ENCODE measurements at places on chromosomes 11 and 22. TPM values are rescaled to one million over a fixed set of nuclear protein-coding genes. Genes with fewer than 3 reads are reported as not detected.

The MIOX gene
- total RNA-seq = not detected

GRCh38 chr11:79192836-79193235, 248.0 kb downstream of the TENM4 start:
- no peaks in the 10 kb centered on the region for H3K36me3 ChIP-seq
- DNase-seq = no peak
- H3K27me3 ChIP-seq = no peaks in the 10 kb centered on the region

- H3K4me3 ChIP-seq = no peak overlapping the region
- H3K36me3 ChIP-seq = no peaks in the 10 kb centered on the region
- H3K27ac ChIP-seq = no peak overlapping the region
- no peaks in the 10 kb centered on the region for H3K27me3 ChIP-seq
Measured at GRCh38 chr22:18952022-18952421, 15.9 kb upstream of the PRODH start.

The TMEM25 gene
- 30.6 TPM for total RNA-seq

DNA sequence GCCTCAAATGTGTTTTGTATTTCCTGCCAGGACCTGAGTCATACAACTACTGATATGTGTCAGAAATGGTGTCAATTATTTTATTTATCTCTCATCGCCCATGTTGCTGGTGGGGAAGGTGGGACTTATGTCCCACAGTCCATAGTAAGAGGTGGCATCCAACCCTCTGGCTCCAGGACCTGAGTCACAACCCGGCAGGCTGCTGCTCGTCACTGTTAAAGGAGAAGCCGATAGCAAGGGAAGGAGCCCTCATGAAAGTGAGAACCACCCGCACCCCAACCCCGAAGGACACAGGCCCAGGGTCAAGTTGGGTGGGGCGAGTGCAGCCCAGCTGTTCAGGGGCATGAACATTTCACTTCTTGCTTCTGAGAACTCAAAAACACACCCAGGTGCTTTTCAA, 33.1 kb upstream of the TP53I11 start:
- no peak for DNase-seq
- H3K4me1 ChIP-seq = peaks cover 11% of the 10 kb centered on the region
- no peaks in the 10 kb centered on the region for H3K27me3 ChIP-seq
- H3K27ac ChIP-seq = no peak overlapping the region

DNA sequence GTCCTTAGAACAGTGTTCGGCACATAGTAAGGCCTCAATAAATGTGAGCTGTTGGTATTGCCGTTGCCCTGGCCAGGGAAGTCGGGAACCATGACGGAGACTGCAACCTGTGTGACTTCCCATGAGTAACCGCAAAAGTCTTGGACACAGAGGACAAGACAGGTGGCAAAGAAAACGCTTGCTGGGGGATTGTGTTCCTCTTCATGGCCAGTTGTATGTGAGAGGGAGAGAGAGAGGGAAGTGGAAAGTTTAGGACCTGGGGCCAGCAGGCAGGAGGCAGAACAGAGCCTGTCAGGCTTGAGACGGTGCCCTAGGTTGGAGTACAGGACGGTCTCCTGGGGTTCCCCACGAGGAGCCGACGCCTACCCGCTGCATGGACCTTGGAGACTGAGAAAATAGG, 90.2 kb downstream of the CEP164 start:
- no peaks in the 10 kb centered on the region for H3K36me3 ChIP-seq
- peaks cover 5% of the 10 kb centered on the region for H3K4me1 ChIP-seq
- H3K4me3 ChIP-seq = no peak overlapping the region
- no peaks in the 10 kb centered on the region for H3K27me3 ChIP-seq
- no peak overlapping the region for H3K27ac ChIP-seq
- no peak for DNase-seq

DNA sequence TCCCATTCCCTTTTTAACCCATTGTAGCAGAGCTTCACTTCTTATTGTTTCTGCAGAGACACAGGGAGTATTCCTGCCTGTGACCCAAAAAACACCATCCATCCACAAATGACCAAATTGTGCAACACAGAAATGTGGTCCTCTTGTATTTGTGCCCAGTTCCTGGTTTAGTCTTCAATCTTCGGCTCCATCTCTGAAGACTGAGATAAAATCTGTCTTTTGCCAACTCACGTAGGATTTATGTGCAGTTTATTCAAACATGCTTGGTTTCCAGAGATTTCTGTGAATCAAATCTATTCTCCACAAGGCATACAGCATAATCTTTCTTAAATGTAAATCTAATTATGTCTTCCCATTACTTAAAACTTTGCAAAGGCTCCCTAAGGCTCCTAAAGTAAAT, 307.0 kb downstream of the AASDHPPT start:
- no peak overlapping the region for H3K27ac ChIP-seq
- no peaks in the 10 kb centered on the region for H3K36me3 ChIP-seq
- H3K27me3 ChIP-seq = no peaks in the 10 kb centered on the region
- no peak overlapping the region for H3K4me3 ChIP-seq

DNA sequence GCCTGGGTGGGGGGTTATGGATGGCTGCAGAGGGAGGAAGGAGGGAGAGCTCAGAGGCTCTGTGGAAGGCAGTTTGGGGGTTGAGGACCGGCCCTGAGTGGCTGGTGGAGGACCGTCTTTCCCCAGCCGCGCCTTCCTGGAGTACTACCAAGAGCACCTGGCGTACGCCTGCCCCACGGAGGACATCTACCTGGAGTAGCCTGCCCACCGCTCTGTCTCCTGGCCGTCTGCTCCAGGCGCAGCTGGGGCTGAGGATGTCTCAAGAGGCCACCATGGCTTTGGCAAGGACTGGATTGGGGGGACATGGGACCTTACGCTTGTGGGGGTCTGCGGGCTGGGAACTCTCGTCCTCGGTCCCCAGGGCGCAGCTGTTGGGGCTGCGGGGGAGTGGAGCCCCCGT, 10.0 kb downstream of the MAPK8IP2 start:
- H3K27ac ChIP-seq = no peak overlapping the region
- no peaks in the 10 kb centered on the region for H3K27me3 ChIP-seq
- no peak overlapping the region for H3K4me3 ChIP-seq
- H3K4me1 ChIP-seq = no peaks in the 10 kb centered on the region
- no peak for DNase-seq

- no peaks in the 10 kb centered on the region for H3K36me3 ChIP-seq
- H3K4me3 ChIP-seq = no peak overlapping the region
- H3K27ac ChIP-seq = no peak overlapping the region
- H3K4me1 ChIP-seq = peaks cover 38% of the 10 kb centered on the region
Measured at GRCh38 chr22:37498289-37498909, 12.2 kb upstream of the MFNG start.

DNA sequence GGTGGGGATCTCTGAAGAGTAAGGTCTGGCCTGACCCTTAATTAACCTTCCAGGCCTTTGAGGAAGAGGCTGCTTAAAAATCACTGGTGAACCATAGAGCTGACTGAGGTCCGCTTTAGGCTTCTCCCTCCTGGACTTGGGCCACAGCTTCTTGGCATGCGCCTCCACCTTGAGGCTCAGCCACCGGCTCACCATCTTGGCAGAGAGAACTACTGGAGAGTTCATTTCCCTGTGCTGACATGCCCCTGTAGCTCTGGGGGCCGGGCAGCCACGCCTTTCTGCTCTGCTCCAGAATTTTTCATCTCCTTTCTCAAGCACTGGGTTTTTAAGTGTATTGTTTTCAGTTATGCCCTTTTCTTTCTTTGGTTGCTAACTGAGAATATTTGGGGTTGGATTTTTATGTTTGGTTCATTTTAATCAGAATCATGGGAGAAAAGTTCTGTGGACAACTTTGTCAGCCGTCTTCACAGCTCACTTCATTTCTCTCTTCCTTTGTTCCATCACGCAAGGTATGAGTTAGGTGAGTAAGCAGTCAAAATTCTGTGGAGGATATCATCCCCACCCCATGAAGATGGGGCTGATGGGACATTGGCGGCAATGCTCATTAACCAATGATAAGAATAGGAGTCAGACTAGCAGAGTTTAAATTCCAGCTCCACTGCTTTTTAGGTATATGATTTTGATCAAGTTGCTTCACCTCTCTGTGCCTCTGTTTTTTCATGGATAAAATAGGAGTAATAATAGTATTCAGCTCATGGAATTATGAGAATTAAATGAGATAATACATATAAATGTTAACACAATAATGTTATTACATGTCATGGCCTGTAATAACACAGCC, 103.9 kb downstream of the DBX1 start:
- no peak for DNase-seq
- H3K4me1 ChIP-seq = peaks cover 19% of the 10 kb centered on the region
- no peaks in the 10 kb centered on the region for H3K27me3 ChIP-seq
- H3K27ac ChIP-seq = peak overlapping the region; percentile 64
- no peaks in the 10 kb centered on the region for H3K36me3 ChIP-seq

The MFNG gene
- 3.3 TPM for total RNA-seq

DNA sequence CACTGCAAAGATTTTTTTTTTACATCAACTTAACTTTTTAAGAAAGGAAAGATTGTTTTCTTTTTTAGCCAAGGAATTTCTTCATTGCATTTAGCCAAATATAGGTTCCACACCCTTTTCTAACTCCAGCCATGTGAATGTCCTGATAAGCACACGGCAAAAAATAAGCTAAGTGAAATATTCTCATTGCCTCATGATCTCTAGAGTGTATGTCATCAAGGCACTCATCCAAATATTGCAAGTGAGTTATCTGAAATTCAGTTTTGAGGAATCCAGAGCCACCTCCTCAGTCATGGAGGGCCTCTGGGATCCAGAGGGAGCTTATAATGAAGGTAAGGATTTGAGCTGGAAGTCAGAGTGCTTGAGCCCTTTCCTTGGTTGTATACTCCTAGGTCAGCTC, 80.0 kb downstream of the BLID start:
- no peaks in the 10 kb centered on the region for H3K36me3 ChIP-seq
- no peaks in the 10 kb centered on the region for H3K27me3 ChIP-seq
- H3K27ac ChIP-seq = no peak overlapping the region
- H3K4me3 ChIP-seq = no peak overlapping the region

- peak overlapping the region; percentile 67 for H3K27ac ChIP-seq
- H3K4me1 ChIP-seq = peaks cover 22% of the 10 kb centered on the region
- DNase-seq = no peak
Measured at GRCh38 chr11:12232817-12233601, 122.6 kb downstream of the MICAL2 start.

The SCGB1D2 gene
- total RNA-seq = not detected

The OR2AT4 gene
- total RNA-seq = not detected

The OR51D1 gene
- total RNA-seq = not detected

GRCh38 chr11:8110396-8110795, 29.4 kb downstream of the TUB start:
- H3K27me3 ChIP-seq = no peaks in the 10 kb centered on the region
- H3K4me3 ChIP-seq = no peak overlapping the region
- no peaks in the 10 kb centered on the region for H3K36me3 ChIP-seq
- H3K4me1 ChIP-seq = peaks cover 5% of the 10 kb centered on the region
- DNase-seq = no peak

The INS gene
- total RNA-seq = not detected

DNA sequence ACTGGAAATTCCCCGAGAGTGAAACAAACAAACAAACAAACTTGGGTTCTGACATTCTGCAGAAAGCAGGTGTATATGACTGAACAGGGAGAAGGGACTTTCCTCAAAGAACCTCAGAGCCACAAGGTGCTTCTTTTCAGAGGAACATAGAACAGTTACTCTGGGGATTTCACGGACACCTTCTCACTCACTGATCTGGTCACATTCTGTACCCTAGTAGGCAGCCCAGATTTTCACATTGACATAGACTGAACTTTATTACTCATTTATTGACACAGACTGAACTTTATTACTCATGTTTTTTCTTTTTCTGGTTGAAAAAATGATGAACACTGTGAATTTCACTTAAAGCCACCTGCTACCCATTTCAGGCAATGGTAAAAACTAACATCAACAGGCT, 263.0 kb downstream of the OPCML start:
- H3K27me3 ChIP-seq = no peaks in the 10 kb centered on the region
- H3K36me3 ChIP-seq = no peaks in the 10 kb centered on the region
- no peak for DNase-seq
- no peak overlapping the region for H3K4me3 ChIP-seq

GRCh38 chr22:40673017-40673416, 6.3 kb upstream of the MCHR1 start:
- H3K36me3 ChIP-seq = no peaks in the 10 kb centered on the region
- H3K27me3 ChIP-seq = no peaks in the 10 kb centered on the region
- DNase-seq = no peak
- no peaks in the 10 kb centered on the region for H3K4me1 ChIP-seq

GRCh38 chr11:68956142-68956541, 24.6 kb downstream of the MRGPRD start:
- H3K27me3 ChIP-seq = no peaks in the 10 kb centered on the region
- no peak overlapping the region for H3K4me3 ChIP-seq
- no peak for DNase-seq
- no peaks in the 10 kb centered on the region for H3K4me1 ChIP-seq
- H3K36me3 ChIP-seq = no peaks in the 10 kb centered on the region

GRCh38 chr11:128765571-128766549, 72.0 kb downstream of the FLI1 start:
- H3K27ac ChIP-seq = peak overlapping the region; percentile 53
- H3K36me3 ChIP-seq = no peaks in the 10 kb centered on the region
- DNase-seq = no peak
- peaks cover 4% of the 10 kb centered on the region for H3K4me1 ChIP-seq
- H3K4me3 ChIP-seq = no peak overlapping the region
- H3K27me3 ChIP-seq = no peaks in the 10 kb centered on the region

DNA sequence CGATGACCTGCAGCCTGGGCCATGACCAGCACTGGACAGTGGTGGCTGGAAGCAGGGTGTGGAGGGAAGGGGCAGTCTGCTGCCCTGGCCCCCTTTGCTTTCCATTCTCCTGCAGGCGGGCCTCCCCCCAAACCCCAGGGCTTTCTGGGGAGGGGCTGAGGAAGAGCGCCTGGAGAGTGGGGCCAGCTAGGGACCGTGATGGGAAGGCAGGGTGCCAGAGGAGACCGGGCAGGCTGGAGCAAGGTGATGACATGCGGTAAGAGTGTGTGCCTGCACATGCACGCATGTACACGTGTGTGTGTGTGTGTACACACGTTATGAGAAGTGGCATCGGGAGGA, 7.8 kb downstream of the OAF start:
- H3K27me3 ChIP-seq = no peaks in the 10 kb centered on the region
- no peak overlapping the region for H3K4me3 ChIP-seq
- H3K36me3 ChIP-seq = no peaks in the 10 kb centered on the region

DNA sequence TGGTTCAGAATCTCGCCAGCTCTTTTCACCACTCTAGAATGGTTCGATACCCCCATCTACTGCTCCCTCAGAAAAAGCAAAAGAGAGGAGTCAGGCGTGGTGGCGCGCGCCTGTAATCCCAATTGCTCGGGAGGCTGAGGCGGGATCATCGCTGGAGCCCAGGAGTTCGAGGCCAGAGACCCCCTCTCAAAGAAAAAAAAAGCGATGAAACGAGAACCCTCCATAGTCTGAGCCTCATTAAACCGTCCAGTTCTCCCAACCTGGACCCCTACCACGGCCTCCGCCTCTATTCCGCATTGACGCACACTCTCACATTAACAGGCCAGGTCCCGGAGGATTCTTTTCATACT, 439 bp downstream of the SPA17 start:
- H3K27ac ChIP-seq = peak overlapping the region; percentile 79
- DNase-seq = peak; percentile 7
- peaks cover 6% of the 10 kb centered on the region for H3K4me1 ChIP-seq
- no peaks in the 10 kb centered on the region for H3K27me3 ChIP-seq
- H3K36me3 ChIP-seq = no peaks in the 10 kb centered on the region
- H3K4me3 ChIP-seq = peak overlapping the region; percentile 34

All from hepatocyte (in vitro differentiated cells).